ENCODE measurements at places on chromosomes 7 and 10.

DNA sequence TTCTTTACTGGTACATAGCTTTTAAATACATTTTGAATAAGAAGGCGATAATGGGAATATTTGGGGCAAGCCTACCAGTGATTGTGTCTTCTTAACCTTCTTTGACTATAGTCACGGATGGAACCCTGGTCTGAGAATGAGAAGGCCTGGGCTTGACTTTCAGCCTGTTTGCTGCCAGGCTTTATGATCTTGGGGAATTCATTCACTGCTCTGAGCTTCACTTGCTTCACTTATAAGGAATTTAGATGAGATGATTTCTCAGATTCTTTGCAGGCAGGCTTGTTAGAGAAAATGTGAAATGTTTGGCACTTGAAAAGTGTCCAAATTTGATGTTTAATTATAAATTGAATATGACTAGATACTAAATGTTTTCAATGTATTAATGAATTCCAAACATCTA, 42.5 kb downstream of the NUP205 start:
- DNase-seq: no peak

DNA sequence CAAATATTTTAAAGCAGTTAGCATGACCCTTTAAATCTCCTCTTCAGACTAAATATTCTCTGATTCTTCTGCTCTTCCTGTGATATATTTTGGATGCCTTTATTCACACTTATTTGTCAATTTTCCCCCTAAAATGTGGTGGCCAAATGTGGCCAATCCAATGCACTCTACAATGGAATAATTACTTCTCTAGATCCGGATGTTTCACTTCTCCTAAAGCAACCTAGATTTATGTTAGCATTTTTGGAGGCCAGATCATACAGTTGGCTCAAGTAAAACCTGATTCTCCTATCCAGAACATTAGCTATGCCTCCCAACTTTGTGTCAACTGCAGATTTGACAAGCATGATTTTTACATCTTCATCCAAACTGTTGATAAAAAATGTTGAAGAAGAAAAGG, 153.7 kb downstream of the CREB5 start:
- DNase-seq: no peak

DNA sequence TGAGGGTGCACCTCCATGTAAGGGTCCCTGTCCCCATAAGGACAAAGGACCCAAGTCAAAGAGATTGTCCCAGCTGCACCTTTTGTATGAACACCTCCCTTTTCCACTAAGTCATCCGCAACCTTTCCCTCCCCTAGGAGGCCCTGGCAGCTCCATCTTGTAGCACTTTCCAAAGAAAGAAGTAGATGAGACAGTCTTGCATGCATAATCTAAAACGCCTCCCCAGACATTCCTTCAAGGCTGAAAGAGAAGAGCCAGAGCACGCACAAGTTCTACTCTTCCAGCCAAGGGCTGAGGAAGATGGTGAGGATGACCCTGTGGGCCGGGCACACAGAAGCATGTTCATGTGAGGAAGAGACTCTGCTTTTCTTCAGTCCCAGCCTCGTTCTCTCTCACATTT, 194.4 kb downstream of the TNS3 start:
- DNase-seq: no peak

DNA sequence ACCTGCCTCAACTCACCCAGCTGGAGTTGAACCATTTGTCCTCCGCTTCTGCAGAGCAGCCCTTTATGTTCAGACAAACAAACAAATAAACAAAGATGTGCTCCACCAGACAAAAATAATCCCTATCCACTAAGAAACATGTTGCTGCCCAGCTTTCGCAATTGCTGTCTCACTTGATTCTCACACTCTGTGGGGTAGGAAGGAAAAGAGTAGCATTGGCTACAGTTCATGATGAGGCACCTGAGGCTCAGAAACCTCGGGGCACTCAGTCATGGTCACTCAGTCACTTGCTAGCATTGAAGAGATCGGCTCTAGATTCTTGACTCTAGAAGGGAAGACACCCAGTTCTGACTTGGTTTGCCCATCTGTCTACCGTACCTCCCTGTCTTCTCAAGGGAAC, 88.0 kb upstream of the ZMIZ1 start:
- no peak for DNase-seq

- no peak for DNase-seq
Observed at GRCh38 chr10:3179174-3179573, 6.6 kb upstream of the PITRM1 start.

DNA sequence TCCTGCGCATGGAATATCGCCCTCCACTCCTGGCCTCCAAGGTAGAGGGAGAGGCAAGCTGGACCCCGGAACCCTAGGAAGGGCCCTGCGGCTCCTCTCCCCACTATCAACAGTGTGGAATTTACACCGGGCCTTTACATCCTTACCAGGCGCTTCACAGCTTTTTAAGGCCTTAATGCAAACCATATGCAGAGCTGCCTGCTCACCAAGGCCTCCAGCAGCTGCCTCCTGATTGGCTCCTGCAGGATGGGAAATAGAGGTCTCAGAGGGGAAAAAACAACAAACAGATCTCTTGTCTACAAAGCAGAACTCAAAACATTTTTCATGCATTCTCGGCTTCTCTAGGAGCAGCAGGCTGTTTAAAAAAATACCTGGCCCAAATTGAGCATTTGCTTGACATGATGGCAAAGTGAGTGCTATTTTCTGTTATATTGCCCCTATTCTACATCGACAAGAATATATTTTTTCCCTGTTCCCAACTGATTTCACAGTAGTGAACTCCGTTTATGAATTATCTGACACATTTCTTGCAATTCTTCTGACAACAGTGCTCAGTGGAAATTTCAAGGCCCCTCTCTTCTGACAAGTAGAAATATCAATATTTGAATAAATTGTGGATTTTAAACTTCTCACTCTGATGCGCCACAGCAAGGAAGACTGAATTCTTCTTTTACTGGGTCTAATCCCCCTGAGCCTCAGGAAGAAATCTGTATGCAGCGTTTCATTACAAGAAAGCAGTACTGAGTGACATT, 51.7 kb downstream of the EBF3 start:
- DNase-seq: no peak

GRCh38 chr10:115918812-115919211, 354.2 kb downstream of the GFRA1 start:
- no peak for DNase-seq

DNA sequence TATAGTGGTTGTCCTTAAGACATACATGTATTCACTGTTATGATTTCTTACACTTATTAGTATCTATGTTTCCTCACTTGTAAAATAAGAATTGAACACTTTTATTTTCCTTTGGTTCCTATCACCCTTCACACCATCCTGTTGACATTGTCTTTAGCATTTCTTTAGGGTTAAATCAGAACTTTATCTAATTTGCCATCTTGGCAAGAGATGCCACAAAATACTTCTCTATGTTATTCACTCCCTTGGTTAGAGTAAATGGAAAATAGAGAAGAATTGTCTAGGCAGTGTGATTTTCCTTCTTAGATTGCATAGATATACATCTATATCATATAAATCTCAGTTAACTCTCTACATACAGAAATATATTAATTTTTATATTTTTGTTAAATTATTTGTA, 204.7 kb downstream of the SEMA3D start:
- DNase-seq: no peak

GRCh38 chr10:75904499-75905283, 473.3 kb downstream of the LRMDA start:
- DNase-seq: no peak

- no peak for DNase-seq
Observed at GRCh38 chr7:111677848-111678247, 115.6 kb upstream of the IMMP2L start.

DNA sequence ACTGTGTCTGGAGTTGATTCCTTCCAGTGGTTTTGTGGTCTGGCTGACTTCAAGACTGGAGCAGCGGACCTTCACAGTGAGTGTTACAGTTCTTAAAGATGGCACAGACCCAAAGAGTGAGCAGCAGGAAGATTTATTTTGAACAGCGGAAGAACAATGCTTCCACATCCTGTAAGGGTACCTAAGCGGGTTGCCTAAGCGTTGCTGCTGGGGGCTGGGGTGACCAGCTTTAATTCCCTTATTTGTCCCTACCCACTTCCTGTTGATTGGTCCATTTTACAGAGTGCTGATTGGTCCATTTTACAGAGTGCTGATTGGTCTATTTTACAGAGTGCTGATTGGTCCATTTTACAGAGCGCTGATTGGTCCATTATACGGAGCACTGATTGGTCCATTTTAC, 13.2 kb downstream of the AKR1B15 start:
- DNase-seq: no peak

- DNase-seq: no peak
Observed at GRCh38 chr10:43874984-43875383, 226.3 kb upstream of the ZNF32 start.

DNA sequence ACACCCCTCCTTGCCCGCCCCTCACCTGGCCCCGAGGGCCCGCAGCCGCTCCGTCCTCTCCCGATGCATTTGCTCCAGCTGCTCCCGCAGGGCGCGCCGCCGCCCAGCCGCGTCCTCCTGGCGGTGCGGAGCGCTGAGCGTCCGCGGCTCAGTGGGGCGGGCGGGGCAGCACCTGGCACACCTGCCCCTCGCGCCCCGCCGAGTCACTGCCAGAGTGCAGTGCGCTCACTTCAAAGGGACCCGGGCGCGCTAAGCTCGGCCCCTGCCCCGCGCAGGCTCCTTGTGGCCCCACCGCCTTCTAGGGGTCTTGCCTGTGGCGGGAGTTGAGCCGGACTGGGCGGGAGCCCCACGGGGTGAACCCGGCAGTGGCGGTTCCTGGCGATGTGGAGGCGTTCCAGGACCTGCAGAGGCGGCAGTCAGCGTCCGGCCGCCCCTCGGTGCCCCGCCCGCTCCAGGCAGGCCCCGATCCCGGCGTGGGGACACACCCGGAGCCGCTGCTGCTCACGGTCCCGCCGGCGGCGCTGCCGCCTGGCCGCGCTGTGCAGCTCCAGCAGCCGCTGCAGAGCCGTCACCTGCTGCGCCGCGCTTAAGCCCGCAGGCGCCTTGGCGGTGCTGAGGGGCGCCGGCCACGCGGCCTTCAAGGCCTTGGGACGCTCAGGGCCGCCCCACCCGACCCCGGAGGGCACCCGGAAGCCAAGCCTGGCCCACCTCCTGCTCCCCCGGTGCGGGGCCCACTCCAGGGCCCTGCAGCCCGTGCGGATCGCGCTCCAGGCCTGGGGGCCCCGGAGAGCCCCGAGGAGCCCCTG, 6.7 kb downstream of the ATP6V1F start:
- peak; percentile 17 for DNase-seq

DNA sequence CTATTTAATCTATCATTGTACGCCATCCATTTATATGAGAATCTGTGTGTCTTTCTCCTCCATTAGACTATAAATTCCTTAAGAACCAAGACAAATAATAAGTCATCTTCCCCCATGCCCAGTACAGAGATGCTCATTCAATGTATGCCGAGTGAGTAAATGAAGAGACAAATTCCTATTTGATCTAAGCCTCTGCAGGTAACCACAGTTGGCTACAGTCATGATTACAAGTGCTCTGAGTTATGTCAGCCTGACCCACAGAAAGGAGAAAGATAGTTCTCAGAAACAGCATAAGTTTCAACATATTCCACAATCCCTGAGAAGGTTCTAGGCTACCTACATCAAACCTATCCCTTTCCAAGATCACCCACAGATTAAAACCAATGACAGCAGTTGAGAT, 46.1 kb downstream of the MPP7 start:
- DNase-seq: no peak

- no peak for DNase-seq
Observed at GRCh38 chr7:130939321-130940095, 205.5 kb upstream of the KLF14 start.

- no peak for DNase-seq
Observed at GRCh38 chr10:86681047-86681446, 12.7 kb downstream of the LDB3 start.

DNA sequence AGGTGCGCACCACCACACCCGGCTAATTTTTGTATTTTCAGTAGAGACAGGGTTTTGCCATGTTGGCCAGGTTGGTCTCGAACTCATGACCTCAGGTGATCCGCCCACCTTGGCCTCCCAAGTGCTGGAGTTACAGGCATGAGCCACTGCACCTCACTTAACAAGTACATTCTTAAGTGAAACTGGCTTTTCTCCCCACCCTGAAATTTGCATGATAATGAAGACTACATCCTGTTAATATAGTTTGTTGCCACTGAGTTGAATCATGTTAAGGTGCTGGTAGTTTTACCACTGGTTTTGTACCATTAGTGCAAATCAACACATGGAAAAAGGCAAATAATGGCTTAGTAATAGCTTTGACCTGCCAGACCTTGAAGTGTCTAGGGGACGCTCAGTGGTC, 62.2 kb downstream of the MPLKIP start:
- no peak for DNase-seq

DNA sequence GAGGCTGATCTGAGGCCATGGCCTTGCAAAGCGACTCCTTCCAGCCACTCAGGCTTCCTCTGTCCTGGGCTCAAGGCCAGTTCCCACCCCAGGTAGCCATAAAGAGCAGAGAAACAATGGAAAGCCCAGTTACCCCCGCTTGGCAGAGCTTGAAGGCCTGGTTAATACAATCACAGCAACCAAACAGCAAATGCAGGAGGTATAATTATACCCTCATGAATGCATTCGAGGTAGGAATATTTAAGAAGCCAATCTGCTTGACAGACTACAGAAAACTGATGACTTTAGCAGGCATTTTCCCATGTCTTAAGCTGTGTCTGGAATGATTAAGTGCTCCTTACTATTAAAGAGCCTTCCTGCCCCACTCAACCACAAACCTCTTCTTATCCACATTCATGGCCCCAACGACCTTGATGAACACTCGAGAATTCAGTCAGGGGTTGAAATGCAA, 114.1 kb upstream of the MACROH2A2 start:
- no peak for DNase-seq

DNA sequence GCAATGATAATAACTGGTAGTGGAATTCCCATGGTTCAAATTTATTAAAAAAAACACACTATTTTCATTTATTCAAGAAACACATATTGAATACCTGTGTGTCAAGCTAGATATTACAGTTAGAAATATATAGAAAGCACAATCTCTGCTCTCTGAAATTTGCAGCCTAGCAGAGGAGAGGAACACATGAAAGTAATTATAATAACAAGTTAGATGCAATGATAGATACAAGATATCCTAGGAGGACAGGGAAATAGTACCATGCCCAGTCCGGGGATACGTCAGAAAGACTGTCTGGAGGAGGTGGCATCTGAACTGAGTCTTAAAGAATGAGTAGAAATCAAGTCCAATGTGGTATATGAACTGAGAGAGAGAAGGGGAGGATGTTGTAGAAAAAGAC, 485.6 kb upstream of the C7orf33 start:
- no peak for DNase-seq

DNA sequence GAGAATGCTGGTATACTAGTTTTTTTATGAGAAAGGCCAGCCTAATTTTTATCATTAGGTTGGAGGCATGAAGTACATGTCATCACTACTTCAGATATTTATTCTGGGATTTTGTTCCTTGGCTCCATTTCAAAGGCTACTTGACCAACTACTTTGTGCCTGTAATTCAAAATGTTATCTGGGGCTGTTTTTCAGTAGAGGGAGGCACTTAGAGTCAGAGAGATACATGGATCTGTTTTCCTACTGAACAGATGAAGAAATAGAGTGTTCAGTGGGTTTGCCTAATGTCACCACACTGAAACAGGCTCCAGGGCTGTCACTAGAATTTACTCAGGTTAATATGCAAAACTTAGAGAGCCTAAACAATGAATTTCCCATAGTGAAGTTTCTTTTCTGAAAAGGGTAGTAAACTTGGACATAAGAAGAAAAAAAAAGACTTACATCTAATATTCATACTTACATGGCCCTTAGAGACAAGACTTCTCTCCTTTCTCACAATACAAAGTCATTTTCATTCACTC, 127.3 kb upstream of the ITGB1 start:
- no peak for DNase-seq

All from nucleus accumbens (tissue), 56 donors.